ENCODE measurements at places on chromosomes 2 and 18.

DNA sequence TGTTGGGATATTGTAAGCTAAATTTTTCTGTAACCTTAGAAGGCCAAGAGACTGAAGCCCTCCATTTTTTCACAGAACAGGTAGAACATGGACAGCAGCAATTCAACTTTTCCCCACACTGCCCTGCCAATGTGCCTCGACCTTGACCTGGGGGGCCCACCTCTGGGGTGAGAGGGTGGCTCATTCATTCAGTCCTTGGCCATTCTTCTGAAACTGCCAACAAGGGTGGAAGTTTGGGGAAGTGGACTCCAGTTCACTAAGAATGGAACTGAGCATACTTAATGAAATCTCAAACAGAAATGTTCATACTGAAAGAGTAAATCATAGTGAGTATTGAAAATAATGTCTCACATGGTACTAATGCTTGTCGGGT is 1.1 kb downstream of the EEF1B2 start:
- DNase-seq: no peak

DNA sequence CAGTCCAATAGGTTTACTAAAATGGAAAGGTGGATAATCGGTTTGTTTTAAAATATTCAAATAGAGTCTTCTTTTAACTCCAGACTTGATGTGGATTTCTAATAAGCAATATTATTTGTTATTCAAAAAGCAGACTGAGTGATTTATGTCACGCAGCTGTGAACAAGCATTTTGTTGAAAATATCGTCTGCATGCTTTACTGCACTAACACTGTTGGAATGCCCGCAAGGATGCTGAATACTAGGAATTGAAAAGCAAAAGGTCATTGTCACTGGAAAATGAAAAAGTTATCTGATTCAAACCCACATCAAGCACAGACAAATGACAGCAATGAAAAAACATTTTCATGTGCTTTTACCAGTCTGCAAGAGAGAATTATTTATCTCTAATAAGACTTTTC is 31.1 kb downstream of the CHN1 start:
- no peak for DNase-seq

DNA sequence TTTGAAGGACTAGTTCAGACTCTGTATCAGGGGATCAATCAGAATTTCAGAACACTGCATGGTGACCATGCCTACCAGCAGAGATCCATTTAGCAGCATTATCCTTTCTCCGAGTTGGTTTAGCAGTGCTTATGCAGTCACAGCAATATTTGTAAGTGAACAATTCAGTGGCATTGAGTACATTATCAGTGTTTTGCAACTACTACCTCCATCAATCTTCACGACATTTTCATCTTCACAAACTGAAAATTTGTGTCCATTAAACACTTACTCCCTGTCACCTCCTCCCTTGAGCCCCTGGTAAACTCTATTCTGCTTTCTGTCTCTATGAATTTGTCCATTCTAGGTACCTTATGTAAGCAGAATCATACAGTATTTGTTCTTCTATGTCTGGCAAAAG is 20.1 kb downstream of the SLC9A2 start:
- DNase-seq: no peak

- no peak for DNase-seq
Observed at GRCh38 chr2:207394812-207395534, 134.8 kb upstream of the CREB1 start.

DNA sequence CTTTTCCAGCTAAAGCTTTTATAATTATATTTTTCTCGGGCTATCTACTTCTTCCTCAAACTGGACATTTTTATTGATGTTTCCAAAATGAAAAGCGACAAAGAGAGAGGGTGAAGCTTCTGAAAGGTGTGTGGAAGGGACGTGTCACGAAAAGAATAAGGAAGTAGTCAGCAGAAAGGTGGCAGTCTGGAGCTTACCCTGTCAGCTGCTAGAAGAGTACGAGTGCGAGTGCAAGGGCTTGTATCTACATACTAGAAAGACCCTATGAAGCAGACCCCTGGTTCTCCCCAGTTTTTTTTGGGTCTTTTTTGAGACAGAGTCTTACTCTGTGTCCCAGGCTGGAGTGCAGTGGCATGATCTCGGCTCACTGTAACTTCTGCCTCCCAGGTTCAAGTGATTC is 14.6 kb downstream of the FHL2 start:
- no peak for DNase-seq

GRCh38 chr2:134657650-134658250 is 61.0 kb downstream of the TMEM163 start:
- peak; percentile 44 for DNase-seq

GRCh38 chr2:52181080-52181479 is 1149.1 kb upstream of the NRXN1 start:
- DNase-seq: no peak

- no peak for DNase-seq
Observed at GRCh38 chr2:120108049-120108448, 95.2 kb downstream of the EPB41L5 start.

GRCh38 chr2:98280376-98281102 is 65.7 kb upstream of the CNGA3 start:
- no peak for DNase-seq

DNA sequence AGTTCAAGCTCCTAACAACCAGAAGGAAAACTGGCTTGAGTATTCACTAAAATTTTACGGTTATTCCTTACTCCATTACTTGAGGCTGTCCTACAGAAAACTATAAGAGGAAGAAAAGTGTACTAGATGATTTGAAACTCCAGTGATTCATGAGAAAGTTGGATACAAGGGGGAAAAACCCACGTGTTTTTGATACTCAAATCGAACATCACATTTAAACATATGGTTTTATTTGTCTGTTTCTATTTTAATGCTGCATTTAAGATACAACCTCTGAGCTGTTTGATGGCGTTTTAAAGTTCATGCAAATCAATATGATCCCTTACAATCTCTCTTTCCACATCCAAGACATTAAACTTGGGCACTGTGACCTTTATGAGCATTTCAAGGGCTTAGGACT is 125.1 kb upstream of the LMAN1 start:
- DNase-seq: no peak

DNA sequence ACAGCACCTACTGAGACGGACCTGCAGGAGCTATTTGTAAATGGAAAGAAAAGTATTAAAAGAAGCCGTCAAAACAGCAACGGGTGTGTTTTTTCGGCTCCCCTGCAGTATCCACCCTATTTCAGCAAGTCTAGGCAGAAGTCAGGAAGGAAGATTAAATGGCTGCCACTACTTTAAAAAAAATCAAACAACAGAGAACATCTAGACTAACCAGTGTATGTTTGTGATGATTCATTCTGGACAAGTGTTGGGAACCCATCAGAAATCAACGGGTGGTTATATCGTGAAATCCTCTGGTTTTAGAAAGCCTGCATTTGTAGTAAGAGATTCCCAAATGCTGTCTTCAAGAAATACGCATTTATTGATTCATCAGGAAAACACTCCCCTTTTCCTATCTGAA is 9.0 kb downstream of the PMAIP1 start:
- no peak for DNase-seq

- no peak for DNase-seq
Observed at GRCh38 chr2:12006850-12007249, 260.4 kb downstream of the LPIN1 start.

- DNase-seq: no peak
Observed at GRCh38 chr2:110717734-110718133, 14.6 kb upstream of the ACOXL start.

DNA sequence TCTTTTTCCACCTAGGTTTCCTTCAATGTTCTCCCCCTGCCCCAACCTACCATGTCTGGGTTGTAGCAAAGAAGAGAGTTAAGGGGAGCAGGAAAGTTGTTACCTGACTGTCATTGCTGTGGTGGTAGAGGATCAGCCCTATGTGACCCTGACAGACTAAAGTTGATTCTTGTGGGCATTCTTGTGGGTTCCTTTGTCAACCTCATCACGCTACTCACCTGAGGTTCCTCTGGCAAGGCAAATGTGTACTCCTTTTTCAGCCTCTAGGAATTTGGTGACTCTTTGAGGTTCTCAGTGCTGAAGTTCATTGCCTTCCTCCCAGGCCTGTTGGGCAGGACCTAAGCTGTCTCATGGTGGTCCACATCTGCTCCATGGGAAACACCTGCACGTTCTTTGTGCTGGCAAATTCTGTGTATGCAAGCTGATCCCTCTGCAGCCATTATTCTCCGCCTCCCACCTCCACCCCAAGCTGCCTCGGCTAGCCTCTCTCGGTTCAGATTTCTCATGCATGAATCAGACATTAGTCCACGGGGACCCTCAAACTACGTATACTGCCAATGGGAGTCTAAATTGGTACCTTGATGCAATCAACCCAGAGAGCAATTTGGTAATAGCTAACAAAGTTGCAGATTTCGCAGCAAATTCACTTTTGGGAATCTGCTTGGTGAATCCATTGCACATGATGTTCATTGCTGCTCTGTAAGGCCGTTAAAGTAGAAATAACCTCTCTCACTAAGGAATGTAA is 1.5 kb upstream of the GMCL1 start:
- DNase-seq: no peak

GRCh38 chr2:204321027-204321800 is 224.1 kb upstream of the PARD3B start:
- no peak for DNase-seq

GRCh38 chr2:39932198-39932597 is 153.1 kb upstream of the THUMPD2 start:
- no peak for DNase-seq

GRCh38 chr2:230863442-230864121 is 1.2 kb upstream of the ITM2C start:
- no peak for DNase-seq

DNA sequence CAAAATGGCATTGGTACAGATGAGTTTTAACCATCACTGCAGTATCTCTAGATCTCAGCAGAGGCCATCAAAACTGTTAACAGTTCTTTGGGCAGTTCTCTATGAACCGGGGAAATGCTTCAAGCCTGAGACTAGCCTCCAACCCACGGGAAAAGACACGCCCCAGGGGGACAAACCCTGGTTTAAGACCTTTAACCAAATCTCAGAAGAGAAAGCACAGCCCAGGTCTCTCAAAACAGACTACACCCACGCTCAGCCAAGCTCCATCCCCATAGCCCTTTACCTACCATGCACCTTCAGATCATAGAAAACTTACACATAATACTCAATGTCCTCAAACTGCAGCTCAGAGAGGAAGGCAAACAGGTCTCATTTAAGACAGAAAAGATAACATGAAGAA is 78.3 kb downstream of the TMEM163 start:
- no peak for DNase-seq

DNA sequence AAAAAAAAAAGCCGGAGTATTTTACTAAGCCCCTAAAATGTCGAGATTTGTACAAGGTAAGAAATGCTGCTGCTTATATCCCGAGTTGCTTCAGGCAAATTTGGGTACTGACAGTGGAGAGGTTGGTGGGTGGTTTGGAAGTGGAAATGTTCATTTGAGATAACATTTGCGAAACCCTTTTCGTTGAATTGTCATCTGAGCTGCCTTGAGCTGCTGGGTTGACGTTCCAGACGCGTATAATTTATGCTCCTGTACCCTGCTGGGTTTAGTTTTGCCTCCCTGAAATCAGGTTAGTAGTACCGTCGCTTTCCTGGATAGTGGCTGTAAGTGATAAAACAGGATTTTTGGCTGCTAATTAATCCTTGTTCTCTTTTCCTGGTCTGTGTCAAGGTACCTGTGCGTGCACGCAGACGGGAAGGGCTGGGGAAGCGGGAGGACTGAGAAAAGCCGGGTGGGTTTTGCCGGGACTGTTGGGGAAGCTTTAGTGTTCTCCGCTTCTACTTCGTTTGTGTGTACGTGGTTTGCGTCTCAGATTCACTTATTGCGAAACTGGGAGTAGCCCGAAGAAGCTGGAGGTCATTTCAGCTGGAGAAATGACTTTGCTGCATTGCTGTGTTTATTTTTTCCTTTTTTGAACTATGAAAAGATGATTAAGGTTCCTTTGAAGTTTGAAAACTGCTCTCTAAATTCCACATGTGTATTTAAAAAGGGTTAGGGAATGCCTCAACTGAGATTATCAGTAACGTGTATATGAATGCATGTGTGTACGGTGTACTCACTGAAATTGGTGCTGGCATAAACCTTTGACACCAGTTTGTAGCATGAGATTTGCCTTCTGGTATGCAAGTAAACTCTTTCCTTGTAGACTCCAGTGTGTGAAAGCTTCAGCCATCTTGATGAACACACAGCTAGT is 709 bp downstream of the UGP2 start:
- no peak for DNase-seq

DNA sequence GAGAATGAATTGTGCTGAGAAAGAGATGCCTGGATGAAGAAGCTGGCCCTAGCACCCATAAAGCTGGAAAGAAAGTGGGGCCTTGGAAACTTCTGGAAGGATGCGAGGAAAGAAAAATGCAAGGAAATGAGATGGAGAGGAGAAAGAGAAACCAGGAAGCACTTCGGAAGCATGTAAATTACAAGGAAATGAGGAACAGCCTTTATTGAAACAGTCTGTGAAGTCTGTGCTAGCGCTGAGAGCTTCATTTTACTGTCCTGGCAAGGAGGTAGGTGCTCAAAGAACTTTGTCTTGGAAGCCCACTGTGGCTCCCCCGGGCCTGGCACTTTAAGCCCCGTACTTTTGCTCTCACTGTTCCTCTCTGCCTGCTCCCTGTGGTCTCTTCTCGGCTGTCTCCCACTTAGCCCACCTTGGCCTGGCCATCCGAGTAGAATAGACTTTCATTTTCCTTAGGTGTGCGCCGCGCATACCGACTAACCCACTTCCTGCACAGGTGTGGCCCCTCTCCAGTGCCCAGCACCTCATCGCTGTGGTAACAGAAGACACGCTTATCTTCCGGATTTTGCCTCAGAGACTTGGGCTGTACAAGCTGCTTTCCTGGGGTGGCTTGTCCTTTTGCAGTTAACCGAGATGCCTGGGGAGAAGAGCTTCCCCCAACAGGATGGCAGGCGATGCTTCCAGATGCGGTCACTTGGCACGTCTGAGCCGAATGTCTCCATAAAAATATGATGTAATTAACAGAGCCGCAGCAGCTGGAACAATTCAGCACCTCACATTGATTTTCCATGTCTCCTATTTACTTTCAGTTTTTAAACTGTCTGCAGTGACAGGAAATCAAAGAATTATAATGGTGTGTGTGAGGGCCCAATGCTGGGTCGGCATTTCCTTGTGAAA is 199.6 kb downstream of the HRH4 start:
- peak; percentile 43 for DNase-seq

- no peak for DNase-seq
Observed at GRCh38 chr2:232022718-232023117, 61.2 kb downstream of the DIS3L2 start.

DNA sequence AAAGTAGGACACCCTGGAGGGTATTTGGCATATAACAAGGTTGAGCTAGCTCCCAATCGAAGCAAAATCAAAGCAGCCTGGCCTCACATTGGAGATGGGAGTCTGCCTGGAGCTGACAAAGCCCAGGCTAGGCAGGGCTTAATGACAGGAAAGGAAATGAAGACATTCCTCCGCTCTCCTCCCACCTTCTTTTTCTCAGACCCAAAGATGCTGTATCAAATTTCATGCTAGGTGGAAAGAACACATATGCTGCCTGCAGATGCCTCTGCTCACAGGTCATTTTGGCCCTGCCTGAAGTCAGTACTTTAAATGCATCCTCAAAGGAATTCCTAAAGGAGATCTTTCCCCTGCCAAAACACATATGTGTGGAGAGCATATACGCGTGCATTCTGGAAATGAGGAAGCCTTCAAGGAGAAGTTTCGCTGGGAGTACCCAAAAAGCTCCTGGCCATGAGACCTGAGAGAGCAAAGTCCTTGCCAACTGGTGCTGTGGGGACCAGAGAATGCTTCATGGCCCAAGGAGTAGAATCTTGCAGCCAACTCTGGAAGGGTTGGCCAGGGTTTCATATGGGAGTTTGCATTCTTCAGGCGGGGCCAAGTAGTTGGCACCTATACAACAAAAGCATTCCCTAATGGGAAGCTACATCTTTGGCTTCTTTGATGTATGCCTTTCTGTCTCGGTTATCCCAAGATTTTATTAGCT is 88.0 kb downstream of the AQP4 start:
- no peak for DNase-seq

GRCh38 chr2:146135245-146135644 is 1615.3 kb upstream of the ZEB2 start:
- DNase-seq: no peak

Measured in CD4-positive, alpha-beta T cell treated with Interleukin-21 for 1 hour (primary cell).